Cortex of kidney (tissue), 1 donor: ENCODE measurements at places on chromosomes 16 and 17.

DNA sequence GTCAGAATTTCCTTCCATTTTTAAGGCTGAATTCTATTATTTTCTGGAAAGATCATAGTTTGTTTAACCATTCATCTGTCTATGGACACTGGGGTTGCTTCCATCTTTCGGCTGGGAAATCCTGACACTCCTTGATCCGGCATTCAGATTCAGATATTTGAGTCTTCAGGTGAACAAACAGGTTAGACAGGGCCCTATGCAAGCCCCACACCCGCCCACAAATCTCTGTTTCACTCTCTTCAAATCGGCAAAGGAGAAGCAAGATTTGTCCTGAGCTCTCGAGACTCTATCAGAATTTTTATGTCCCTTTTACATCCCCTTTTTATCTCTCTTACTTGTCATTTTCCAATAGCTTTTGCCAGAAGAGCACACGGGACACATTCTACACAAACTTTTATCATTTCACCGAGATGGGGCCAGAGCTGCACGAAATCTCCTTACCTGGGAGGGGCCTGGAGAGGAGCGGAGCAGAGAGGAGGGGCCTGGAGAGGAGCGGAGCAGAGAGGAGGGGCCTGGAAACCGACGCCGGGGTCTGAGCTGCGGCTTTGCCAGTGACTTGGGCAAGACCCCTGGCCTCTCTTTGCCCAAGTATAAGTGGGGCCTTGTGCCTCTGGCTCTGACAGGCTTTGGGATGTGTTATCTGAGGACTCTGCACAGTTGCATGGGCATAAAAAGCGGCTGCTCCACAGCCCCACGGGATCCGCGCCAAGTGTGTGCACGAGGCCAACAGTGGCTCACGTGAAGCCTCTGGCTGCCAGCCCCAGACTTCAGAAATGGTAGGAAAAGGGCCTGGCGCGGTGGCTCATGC, 54.3 kb upstream of the RBFOX3 start:
- DNase-seq = no peak

DNA sequence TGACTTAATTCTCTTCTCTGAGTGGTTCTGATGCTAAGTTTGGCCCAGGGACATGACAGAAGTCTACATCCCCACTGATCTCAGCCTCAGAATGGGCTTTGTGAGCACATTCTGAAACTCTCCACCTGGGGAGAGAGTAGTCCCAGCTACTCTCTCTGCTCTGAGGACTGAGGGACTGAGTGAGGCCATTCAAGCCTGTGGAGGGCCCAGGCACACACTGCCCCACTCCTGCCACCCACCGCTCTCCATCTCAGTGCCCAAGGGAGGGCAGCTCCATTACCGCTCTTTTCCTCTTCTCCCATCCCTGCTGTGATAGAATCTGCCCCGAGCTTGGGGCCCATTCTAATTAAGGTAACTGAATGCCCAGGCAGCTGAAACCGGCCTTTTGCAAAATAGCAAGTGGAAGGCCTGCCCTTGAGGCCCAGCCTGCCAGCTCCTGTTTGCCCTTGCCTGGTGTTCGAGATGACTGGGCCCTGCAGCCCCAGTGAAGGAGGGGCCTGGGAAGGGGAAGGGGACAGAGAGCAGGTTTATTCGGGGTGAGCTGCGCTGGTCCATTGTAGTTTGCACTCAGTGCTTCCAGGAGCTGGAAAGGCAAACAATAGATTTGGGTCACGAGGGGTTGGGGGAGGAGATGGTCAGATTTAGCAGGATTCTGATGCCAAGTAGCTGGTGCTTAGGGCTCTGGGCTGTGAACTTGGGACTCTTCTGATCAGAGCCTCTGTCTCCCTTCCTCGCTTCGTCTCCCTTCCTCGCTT, 76.2 kb downstream of the RAB11FIP4 start:
- no peak for DNase-seq

DNA sequence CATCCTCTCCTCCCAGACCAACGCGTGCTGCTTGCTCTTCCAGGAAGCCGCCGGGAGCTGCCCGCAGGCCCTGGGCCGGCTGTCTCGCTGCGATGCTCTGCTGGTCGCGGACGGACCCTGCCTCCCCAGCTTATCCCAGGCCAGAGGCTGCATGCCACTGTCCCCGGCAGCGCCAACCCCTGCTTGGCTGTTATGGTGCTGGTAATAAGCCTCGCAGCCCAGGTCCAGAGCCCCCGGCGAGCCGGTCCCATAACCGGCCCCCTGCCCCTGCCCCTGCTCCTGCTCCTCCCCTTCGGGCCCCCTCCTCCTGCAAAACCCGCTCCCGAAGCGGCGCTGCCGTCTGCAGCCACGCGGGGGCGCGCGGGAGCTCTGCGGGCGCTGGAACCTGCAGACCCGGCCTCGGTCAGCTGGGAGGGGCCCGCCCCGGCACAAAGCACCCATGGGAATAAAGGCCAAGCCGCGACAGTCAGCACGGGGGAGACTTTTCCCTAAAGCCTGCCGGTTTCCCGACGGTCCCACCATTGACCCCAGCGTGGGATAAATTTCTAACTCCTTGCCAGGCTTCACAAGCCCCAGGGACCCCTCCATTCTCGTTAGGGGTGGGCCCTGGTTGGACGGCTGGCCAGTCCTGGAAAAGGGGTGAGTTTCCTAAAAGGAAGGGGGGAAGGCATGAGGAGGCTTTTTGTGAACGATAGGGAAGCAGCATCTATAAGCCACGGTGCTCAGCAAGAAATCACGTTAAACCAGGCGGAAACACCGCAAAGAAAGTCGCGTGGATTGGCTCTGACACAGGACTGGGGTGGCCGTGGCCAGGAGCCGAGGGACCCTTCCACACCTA, 11.2 kb downstream of the ENPP7 start:
- no peak for DNase-seq

DNA sequence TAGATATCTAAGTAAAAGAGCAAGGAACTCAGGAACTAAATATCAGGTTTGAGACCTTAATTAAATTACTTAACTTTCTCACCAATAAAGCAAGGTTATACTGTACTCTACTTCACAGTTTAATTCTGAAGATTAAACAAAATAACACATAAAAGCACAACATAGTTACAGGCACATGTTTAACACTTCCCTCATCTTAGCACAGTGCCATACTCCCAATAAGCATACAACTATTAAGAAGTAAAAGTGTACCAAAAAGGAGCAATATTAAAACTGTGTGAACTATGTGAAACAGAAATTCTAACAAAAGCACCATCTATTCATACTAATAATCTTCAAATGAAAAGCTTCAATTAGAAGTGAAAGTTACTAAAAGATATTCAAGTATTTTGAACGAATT, 2.2 kb downstream of the APPBP2 start:
- no peak for DNase-seq

DNA sequence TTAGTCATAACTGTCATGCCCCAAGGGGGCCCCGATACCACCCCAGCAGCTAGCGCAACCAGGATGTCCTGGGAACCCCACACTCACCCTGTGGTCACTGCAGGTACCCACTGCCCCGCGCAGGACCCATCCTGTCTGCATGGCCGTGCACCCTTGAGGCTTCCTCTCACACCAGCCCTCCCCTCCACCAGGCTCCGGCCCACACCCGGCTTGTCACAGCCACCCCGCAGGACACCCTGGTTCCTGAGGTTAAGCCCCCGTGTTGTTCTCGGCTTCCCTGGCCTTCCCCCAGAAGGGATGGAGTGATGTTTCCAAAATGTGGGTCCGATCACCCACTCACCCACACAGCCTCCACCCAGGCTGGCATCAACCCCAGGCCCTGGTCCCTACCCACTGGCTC, 7.5 kb downstream of the DNASE1L2 start:
- DNase-seq = no peak

DNA sequence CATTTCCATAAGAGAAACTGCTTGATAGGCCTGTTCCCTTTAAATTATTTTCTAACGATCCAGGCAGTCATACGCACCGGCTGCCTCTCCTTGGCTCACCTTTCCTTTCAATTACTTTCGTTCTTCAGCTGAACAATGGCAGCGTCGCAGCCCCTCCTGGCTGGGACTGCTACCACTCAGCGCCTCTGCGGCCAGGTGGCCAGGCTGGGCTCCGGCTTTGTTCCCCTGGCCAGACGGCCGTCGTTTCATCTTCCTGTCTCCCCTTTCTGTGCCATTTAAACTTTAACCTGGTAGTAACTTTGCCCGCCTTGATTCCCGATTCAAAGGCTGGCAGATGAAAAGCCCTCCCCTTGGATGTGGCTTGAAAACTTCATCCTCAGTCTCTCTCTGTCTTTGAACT, 79.0 kb downstream of the C16orf78 start:
- DNase-seq = no peak

DNA sequence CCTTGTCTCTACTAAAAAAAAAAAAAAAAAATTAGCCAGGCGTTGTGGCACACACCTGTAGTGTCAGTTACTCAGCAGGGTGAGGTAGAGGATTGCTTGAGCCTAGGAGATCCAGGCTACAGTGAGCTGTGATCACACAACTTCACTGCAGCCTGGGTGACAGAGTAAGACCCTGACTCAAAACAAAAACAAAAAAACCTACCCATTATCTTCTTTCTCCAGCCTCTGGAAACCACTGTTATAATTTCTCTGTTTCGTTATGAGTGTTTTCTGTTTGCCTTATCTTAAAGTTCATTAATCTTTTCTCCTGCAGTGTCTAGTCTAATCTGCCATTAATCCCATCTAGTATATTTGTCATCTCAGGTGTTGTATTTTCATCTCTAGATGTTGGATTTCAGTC, 18.6 kb upstream of the CLTC start:
- DNase-seq = no peak

GRCh38 chr16:81832801-81833547, 53.9 kb downstream of the PLCG2 start:
- no peak for DNase-seq

- DNase-seq = no peak
These were observed 17.6 kb downstream of the CASC3 start for GRCh38 chr17:40157973-40158372.

GRCh38 chr17:1890758-1891450, 61.1 kb downstream of the RPA1 start:
- DNase-seq = no peak

DNA sequence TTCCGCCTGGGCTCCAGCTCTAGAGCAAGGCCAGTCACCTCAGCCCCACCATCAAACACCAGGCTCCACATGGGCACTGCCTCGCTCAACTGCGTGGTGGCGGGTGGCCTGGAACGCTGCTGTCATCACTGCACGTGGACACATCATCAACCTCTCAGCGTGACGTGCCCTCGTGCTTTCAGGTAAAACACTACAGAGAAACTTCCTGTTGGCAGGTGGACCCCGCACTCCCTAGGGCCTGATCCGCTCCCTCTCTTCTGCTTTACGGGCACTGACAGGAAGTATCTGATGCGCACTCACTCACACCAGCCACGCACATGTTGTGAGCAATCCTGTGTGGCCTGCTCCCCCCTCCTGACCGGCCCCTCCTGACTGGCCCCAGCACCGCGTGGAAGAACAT, 87.4 kb downstream of the ANKRD11 start:
- DNase-seq = no peak

- no peak for DNase-seq
These were observed 14.2 kb downstream of the SOX8 start for GRCh38 chr16:995783-996182.

DNA sequence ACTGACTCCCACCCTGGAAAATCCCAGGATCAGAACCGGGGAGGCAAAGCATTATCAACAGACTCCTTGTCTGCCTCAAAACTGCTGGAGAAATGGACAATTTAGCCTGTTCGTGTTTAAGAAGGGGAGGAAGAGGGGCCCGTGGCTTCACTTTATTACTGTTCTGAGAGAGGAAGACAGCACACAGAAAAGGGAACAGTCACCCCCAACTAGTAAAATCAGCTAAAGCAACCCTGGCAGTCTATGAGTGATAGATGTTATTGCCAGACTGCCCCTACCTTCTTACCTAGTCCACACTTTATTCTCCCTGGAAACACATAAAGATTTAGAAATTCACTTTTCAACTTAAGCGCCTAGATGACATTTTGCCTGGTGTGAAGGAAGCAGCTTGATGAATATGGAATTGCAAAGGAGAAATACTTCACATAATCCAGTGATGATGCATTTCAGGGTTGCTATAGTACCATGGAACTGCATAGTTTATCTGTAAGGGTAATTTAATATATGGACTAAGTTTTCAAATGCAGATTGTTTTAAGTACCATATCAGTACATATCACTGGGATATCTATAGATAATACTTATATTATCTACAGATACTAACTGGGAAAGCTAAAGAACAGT, 36.9 kb upstream of the TRAP1 start:
- DNase-seq = no peak

DNA sequence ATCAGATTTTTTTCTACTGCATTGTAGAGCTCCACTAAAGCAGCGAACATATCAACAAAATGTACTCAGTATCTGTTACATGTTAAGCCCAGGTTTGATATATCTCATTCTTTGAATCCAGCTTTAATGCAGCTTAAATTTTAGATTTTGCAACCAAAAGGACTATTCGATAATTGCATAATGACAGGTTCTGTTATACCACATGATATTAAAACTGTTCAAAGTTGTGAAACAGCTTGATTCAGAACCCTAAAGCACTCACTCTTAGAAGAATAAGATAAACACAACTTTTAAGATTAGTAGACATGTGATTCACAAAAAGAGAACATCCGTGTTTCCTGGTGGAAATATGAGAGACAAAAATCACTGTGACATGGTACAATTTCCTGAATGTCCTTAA, 427.9 kb downstream of the CDH11 start:
- no peak for DNase-seq

DNA sequence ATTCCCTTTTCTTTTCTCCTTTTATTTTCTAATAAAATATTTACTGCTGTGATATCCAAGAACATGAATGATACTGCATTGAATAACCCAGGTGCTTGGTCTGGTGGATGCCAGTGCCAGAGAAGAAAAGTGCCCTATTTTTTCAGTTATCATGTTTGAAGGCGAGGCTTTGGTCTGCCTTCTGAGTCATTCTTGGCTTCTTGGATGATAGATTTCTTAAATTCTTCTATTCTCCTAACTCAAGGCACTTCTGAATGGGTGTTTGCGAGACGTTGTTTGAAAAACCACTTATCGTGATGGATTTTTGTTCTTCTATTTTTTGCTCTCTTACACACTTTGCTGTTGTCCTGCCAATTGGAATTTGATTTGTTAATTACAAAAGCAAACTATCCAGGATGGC, 66.7 kb downstream of the FTO start:
- no peak for DNase-seq
